ENCODE measurements at places on chromosomes 2 and 18.

DNA sequence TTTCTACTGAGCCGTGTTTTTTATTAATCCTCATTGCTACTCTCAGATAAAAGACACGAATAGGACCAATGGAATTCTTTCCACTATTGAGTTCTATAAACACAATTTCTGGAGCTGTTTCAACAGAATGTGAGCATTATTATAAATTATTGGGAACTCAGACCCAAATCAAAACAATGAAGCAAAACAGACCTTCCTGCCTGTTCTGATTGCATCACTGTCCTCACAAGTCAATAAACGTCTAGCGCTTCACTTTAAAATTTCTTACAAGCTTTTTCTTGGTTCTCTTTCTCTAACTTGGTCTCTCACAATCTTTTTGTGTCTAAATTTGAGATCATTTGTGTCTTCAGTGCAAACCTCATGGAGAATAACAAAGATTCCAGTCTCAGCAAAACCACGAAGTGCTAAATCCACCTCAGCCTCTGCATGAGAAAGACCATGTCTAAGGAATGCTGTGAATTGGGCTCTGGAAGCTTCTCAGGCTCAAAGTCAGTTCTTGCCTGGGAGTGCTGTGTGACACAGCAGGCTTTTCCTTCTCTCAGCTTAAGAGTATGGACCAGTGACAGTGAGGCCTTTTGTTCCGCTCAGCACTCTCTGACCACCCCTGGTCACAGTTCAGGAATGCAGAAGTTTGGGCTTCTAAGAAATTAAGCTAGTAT, 22.8 kb downstream of the ARHGAP28 start:
- no peak for ATAC-seq

DNA sequence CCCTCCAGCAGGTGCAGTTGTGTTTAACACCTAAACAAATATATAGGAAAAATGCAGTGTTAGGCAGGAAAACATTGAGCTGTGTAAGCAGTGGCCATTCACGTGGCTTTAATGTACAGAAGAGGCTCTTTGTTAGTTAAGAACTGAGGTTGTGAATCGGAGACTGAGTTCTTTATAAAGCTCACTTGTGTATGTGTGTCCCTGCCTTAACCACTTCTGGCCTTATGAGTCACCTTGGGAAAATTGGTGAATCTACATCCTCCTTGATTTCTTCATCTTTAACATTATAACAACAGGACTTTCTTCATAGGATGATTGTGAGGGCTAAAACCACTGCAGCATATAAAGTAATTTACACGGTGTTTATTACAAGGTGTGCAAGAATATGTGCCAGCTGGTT, 188.4 kb upstream of the TPO start:
- no peak for ATAC-seq

GRCh38 chr18:79178113-79178531, 108.9 kb downstream of the ATP9B start:
- ATAC-seq: no peak

DNA sequence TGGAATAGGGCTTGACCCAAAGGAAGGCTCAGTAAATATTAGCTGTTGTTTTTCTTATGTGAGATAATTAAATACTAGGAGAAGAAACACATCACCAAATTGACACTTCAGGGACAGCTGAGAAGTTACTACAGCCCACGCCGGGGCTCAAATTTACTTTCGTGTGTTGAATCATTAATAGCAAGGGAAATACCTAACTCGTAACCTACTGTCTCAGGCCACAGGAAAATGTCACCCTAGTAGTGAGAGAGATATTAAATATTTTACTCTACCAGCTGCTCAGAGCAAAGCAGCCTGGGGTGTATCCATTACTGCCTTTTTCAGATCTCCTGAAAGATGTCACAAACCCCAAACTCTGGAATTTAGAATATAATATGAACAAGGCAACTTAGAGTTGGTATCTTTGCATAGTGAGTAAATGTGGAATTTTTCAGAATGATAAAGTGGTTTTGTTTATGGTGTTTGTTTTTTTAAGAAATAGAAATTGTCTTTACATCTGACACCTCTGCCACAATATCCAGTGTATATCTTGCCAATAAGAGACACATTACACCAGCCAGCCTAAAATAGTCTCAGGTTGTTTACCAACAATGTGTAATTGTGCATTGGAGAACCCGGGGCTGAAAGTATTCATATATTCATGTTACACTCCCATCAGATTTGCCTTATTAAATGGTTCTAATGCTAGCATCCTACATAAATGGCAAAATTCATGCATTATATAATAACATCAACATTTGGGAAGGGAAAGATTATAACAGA, 48.4 kb downstream of the ATP8B1 start:
- ATAC-seq: no peak

GRCh38 chr2:223026357-223027110, 25.5 kb upstream of the KCNE4 start:
- ATAC-seq: no peak

- ATAC-seq: no peak
These were observed 6.4 kb downstream of the SALL3 start for GRCh38 chr18:78986018-78986481.

DNA sequence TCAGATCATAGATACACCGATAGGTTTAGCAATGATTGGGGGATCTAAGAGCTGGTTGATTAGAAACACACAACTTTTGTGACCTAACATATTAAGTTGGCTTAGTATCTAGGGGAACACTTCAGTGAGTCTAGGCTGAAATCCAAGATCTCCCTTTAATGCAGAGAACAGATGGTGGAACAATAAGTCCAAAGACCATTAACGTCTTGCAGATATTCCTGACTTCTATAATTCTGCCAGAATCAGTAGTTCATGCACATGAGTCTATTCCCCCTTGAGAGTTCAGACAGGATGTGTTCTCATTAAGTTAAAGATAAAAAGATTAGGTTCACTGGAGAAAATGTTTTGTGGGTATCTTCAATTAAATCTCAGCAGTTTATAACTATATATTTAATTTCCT, 506.5 kb downstream of the TSN start:
- ATAC-seq: no peak

GRCh38 chr2:240189686-240190085, 49.2 kb upstream of the OTOS start:
- no peak for ATAC-seq

DNA sequence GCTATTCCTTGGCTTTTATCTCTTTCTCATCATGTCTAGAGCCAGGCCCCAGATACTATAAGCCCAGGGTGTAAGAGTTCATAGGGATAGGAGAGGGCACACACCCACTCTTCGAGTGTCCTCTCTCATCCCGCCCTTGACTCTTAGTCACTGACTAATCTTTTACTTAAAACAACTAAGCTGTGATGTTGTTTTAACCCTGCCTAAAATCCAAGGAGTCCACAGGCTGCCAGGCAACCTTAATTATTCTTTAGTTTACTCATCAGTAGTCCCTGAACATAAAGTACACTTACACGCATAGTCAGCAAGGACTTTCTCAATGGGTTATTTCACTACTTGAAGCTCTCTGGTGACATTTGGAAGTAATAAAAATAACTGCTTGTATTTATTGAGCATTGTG, 28.4 kb downstream of the GREB1L start:
- ATAC-seq: no peak

GRCh38 chr2:70935468-70936164, at the start of gene ATP6V1B1:
TSS of gene ATP6V1B1 (plus strand) at chr2:70935900. CDS start at chr2:70935955, 55 bp downstream.
- no peak for ATAC-seq

DNA sequence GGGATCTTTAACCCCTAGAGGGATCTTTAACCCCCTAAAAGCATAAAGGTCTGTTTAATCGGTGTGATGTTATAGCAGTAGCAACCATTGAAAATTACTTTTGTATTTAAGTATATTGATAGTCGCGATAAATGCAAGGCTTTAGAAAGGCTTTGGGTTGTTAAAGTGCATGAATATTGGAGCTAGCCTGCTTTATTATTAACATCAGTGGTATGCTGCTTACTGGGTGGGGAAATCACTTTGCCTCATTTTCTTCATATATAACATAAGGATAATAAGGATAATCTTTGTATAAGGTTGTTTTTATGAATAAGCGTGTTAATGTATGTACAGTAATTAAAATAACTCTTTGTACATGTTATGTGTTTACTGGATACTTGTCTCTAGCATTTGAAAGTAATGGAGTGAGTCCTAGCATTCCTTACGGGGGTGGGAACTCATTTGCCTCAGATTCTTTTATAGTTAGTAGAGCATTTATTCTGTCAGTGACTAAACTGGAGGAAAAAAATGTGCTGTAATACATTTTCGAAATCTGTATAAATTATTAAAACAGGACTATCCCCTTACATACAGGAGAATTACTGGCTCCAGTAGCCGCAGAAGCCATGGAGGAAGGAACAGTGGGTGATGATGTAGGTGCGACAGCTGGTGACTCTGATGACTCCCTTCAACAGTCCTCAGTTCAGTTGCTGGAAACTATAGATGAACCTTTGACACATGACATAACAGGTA, 122.2 kb downstream of the BIRC6 start:
- no peak for ATAC-seq

- no peak for ATAC-seq
These were observed 66.2 kb downstream of the CYP26B1 start for GRCh38 chr2:72081451-72081850.
